DMS79 treated with DMSO at 0.1 percent for 48 hours (cell line): ENCODE measurements at places on chromosomes 16 and 17.

GRCh38 chr17:66044083-66044482 is 147.8 kb downstream of the CEP112 start:
- DNase-seq, result no peak

DNA sequence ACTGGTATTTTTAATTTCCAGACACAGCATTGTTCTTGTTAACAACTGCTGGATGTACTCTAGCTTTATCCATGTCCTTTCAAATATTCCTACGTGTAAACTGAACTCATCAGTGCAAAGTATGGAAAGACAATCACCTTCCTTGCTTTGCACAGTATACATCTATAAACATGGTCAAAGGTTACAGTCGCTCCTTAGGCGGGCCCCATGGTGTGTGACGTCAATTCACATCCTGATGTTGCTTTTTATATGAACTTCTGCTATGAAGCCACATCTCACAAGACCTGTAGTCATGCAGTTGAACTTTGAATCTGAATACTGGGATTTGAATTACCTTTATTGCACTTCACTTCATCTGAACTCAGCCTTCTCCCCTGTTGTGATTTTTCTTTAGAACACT is 447.6 kb upstream of the PSMD7 start:
- DNase-seq, result no peak

- DNase-seq, result no peak
Measured at GRCh38 chr16:87407511-87408112, 15.5 kb downstream of the MAP1LC3B start.

- DNase-seq, result no peak
Measured at GRCh38 chr17:76296889-76297288, 11.2 kb downstream of the QRICH2 start.

- DNase-seq, result no peak
Measured at GRCh38 chr17:60959011-60959410, 281.4 kb downstream of the BCAS3 start.

- no peak for DNase-seq
Measured at GRCh38 chr17:55394357-55395021, 27.1 kb downstream of the MMD start.

GRCh38 chr16:89422527-89422904 is 67.8 kb downstream of the ANKRD11 start:
- no peak for DNase-seq

DNA sequence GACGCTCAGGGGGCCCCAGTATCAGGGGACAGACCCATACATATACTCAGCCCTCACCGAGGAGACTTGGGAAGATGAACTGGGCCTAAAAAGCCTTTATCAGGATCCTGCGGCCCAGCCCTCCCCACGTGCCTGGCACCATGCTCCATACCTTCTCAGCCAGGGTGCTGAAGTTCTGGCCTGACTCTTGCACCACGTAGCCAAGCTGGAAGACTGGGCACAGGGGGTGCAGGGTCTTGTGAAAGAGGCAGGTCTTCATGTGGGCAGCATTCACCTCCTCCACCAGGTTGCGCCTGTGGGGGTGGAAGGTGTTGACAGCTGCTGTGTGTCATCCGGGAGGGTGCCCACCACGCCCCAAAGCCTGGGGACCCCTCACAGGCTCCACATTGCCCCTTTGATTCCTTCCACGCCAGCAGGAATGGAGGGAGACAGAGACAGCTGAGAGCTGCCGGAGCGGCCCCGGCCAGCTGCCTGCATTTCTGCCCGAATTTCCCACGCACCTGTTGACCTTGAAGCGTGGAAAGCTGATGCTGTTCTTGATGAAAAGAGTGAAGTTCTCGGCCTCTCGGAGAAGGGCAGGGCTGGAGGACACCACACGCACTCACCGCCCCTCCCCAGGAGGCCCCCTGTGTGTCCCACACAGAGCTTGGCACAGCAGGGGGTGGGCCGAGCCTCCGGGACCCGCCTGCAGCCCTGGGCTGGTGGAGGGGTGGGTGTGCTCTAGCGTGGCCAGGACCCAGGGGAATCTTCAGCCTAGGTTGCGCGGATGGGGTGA is 10.4 kb upstream of the CAMKK1 start:
- DNase-seq, result no peak

GRCh38 chr16:52533296-52533695 is 13.6 kb downstream of the TOX3 start:
- no peak for DNase-seq

DNA sequence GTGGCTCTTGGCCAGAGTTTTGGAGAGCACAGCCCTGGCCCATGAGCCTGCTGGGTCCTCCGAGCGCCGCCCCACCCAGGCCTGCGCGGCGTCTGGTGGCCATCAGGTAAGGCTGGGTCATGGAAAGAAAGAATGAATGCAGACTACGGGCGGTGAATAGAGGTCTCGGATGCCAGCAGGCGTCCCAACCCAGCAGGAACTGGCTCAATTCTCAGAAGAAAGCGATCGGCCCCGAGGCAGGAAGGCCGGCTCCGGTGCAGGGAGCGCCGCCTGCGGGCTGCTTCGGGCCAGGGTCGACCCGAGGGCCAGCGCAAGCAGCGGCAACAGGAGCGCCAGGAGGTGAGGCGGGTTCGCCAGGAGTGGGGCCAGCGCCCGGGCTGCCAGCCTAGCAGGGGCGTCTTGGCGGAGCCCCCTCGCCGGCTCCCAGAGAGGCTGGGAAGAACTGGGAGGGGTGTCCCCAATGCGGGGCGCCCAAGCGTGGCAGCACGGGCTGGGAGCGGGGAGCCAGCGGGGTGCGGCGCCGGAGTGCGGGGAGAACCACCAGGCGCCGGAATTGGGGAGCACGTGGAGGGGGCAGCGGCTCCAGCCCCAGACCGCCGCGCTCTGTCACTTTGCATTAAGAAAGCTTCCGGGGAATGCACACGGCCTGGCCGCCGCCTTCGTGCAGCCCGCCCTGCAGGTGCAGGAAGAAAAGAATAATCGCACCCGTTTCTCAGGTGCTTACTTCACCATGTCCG is 7.1 kb upstream of the TMC5 start:
- peak; percentile 57 for DNase-seq

DNA sequence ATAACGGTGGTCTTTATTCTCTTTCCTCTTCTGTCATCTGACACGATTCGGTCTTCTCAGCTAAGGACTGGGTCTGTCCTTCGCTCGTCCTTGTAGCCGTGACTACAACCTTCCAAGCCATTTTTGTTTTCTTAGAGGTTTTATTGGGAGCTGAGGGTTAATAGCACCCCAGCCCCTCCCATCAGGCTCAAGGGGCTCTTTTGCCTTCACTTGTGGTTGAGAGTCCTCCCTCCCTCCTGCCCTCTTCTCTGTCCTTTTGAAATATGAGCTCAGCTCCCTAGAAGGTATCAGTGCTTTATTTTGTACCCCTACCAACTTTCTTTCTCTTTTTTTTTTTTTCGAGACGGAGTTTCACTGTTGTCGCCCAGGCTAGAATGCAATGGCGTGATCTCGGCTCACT is 24.7 kb downstream of the SOCS3 start:
- peak; percentile 56 for DNase-seq

- DNase-seq, result no peak
Measured at GRCh38 chr16:81319221-81319912, 4.6 kb downstream of the GAN start.

GRCh38 chr17:81015136-81015535 is 19.8 kb upstream of the BAIAP2 start:
- DNase-seq, result no peak

DNA sequence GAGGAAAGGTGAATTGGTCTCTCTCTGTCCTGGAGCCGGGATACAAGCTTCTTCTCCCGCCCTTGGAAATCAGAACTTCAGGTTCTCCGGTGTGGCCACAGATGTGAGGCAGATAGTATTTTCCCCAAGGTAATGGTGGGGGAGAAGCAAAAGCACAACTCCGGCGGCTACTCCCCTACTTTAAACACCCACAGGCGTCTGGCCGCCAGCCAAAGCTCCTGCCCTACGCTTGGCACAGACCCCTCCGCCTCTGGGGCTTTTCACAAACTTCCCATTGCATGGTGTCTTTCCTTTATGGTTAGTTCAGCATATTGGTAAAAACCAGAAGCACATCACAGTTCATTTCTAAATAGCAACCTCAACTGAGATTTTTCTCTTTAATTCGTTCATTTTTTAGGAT is 39.4 kb upstream of the B4GALNT2 start:
- DNase-seq, result peak; percentile 12

DNA sequence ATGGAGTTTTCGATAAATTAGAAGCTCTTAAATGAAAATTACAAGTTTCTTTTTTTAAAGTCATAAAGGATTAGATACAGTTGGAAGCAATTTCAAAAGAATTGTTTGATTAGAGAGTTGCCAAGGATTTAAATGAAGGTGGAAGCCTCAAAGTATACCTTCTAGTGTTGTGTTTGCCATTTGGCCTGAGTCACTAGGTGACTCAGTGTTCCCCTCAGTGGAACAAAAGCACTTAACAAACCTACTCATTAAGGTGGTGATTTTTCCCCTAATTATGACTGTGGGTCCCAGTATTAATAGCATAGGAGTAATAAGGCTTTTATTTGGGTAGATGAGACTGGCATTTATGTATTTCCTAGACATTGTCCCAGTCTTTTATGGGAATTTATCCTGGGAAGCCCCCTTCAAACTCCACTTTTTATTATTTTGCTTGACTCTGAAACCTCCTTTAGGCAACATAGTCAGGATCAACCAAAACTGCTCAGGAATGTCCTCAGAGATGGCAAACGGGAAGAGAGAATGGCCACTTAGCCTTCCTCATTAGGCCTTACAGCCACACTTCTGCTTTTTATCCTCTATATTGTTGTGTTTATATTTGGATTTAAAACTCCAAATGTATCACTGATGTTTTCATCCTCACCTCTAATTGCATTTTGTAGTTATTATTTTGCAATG is 161.0 kb downstream of the FTO start:
- no peak for DNase-seq

DNA sequence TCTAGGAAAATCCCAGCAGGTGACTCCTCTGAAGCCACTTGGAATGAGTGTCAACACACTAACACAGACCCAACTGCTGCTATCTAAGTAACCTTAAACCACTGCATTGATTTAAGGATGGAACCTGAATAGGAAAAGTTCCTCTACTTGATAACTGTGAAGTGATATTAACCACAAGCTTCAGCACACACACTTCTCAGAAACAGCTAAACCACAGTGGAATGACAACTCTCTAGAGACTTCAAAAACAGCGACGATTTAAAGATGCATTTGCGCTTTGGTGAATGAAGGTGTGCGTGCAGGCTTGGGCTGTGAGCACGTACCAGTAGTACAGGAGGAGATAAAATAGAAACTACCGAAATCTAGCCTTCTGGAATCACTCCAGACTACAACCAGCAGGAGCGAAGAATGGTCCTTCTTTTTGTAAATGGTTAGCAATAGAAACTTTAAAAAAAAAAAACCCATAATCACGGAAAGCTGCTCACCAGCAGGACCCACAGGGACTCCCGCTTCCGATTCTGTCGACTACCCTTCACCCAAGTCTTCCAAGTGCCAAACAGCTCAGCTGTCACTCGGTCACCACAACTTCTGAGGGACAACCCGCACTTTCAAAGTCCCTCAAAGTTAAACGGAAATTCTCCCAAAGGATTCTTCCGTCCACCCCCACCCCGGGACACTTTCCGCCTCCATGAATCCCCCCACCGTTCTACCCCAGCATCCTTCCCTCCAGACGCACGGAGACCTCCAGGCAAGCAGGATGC is 137.7 kb upstream of the CORO6 start:
- DNase-seq, result peak; percentile 12

GRCh38 chr17:77769762-77770161 is 188.7 kb upstream of the TNRC6C start:
- DNase-seq, result no peak
